ENCODE measurements at places on chromosomes 11 and 22.

DNA sequence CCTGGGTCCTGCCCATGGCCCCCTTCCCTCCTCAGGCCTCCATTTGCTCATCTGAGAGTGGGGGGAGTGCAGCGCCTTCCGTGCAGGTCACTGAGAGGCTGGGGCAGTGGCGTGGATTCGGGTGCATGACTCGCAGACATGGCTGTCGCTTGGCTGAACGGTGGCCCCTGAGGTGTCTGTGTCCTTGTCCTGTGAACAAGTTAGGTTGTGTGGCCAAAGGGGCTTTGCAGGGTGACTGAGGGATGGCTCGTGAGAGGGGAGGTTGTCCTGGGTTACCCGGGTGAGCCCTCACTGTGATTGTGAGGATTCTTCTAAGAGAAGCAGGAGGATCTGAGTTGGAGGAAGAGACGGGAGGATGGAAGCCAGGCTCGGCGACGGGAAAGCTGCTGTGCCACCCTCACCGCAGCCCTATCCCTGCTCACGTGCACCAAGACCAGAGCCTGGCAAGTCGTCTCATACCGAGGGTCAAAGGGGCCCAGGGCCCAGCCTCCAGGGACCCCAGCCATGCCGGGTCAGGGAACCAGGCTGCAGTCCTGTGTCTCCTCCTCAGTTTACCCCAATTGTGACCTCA lies 79.1 kb downstream of the KCNQ1 start:
- no peak for DNase-seq

DNA sequence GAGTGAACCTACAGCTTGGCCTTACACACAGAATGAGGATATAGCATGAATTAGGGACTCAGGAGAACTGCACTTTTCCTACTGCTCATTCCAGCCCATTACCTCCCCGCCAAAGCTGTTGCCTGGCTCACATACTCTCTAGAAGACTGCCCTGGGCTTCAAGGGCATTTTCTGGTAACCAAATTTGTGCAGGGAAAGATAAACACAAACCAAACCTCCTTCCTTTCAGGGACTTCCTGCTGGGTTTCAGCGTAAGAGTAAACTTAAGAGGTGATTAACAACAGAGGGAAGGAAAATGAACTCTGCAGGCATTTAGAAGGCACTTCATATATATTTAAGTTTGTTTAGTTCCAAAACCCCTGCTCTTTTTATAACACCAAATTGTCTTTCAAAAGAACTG lies 194.9 kb downstream of the SWAP70 start:
- DNase-seq = no peak

- DNase-seq = no peak
Measured at GRCh38 chr11:12205330-12205729, 94.9 kb downstream of the MICAL2 start.

DNA sequence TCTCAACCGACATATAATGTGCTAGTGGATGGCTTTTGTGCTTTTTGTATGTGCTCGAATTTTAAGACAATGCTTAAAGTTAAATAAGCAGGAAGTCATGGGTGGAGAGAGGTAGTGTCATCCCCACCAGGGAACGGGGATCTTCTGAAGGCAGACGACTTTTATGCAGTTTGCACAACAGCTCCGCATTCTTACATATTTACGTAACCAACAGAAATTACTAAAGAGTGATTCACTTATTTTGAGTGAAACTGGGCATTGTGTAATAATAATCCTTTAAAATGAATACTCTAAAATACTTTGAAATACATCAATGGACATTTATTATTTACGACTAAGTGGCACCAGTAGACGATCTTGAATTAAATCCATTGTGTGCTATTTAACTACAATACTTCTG lies 305.1 kb downstream of the CNTN5 start:
- DNase-seq = no peak

- DNase-seq = no peak
Measured at GRCh38 chr11:1568441-1568911, 3.6 kb downstream of the DUSP8 start.

- no peak for DNase-seq
Measured at GRCh38 chr22:38947321-38948140, 9.9 kb upstream of the APOBEC3A start.

DNA sequence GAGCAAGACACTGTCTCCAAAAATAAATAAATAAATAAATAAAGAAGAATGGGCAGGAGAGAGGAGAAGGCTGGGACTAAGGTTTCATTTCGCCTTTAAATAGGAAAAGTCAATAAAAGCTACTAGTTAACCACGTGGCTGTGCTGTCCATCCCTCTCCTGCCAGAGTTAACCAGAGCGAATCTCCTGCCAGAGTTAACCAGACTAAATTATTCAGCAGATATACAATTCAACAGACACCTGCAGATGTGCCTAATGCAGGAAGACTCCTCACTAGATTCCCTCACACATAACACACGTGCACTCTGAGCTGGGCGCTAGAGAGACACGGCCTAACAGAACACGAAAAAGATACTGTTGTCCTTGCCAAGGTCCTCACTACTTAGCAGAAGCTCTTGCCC lies 156.1 kb downstream of the IGLL1 start:
- DNase-seq = no peak

GRCh38 chr11:118939953-118940598 lies 14.3 kb upstream of the BCL9L start:
- DNase-seq = peak; percentile 40

GRCh38 chr22:38398609-38399461 lies 56.2 kb downstream of the KCNJ4 start:
- peak; percentile 82 for DNase-seq

DNA sequence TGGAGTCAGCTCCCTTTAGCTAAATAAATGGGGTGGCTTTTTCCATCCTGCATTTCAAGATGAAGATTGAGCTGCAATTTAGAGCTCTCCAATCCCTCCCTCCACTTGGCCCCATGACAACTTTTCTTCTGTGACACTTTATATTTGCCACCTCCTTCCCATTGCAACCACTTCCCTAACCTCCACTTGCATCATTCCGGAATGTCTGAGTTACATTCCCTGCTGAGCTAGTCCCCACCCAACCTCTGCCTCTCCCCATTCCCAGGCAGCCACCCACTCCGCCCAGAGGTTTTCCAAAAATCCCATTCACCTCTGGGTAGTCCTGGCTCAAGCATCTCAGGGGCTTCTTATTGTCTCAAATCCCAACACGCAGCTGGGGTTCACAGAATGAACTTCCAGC lies 24.7 kb downstream of the PC start:
- DNase-seq = no peak

DNA sequence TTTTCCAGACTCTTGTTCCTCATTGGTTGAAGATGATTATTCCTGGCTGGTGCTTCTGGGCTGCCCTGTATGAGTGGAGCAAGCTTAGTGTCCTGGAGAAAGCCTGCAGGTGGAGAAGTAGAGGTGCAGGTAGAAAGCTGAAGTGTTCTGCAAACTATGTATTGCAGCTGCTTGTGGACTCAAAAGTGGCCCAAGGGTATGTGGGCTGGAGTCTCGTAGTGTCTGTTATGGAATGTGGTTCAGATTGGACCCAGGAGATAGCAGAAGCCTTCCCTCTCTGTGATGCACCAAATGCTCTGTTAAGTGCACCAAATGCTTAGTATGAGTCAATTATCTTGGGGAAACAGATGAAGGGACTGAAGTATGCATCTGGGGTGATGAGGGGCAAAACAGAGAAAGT lies 122.8 kb upstream of the CCDC90B start:
- no peak for DNase-seq

- DNase-seq = no peak
Measured at GRCh38 chr11:116683982-116684381, 88.8 kb downstream of the BUD13 start.

DNA sequence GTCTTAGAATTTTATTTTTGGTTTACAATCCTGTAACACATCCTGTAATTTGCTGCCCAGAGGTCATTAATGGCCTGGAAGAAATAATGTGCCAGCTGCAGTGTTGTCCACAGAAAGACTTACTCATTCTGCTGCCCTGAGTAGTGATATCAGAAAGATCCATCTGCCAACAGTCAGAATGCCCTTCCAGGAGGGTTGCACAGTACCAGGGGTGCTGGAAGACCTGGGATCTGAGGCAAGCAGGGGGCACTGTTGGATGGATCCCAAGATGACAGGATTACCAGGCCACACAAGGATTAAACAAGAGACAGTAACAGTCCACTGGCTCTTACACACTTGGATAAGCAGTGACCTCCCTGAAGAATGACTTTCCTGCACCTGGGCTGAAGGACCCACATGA lies 93.8 kb upstream of the TOP3B start:
- no peak for DNase-seq

DNA sequence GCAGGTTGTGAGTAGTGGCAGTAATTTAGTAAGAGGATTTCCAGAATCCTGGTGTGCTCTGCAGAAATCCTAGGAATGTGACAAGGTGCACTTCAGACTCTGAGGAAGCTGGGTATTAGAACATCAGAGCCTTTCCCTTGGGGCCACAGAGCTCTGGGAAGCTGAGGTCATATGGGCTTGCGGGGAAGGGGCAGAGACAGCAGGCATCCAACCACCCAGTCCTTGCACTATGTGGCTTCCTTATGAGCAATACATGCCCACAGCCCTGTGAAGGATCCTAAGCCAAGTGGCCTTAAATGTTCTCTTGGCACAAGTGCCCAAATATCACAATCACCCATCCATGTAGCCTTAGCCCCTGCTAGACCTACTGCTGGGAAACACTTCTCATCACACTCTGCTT lies 46.2 kb downstream of the P4HA3 start:
- no peak for DNase-seq

GRCh38 chr11:74739546-74740270 lies 8.5 kb upstream of the CHRDL2 start:
- DNase-seq = no peak

DNA sequence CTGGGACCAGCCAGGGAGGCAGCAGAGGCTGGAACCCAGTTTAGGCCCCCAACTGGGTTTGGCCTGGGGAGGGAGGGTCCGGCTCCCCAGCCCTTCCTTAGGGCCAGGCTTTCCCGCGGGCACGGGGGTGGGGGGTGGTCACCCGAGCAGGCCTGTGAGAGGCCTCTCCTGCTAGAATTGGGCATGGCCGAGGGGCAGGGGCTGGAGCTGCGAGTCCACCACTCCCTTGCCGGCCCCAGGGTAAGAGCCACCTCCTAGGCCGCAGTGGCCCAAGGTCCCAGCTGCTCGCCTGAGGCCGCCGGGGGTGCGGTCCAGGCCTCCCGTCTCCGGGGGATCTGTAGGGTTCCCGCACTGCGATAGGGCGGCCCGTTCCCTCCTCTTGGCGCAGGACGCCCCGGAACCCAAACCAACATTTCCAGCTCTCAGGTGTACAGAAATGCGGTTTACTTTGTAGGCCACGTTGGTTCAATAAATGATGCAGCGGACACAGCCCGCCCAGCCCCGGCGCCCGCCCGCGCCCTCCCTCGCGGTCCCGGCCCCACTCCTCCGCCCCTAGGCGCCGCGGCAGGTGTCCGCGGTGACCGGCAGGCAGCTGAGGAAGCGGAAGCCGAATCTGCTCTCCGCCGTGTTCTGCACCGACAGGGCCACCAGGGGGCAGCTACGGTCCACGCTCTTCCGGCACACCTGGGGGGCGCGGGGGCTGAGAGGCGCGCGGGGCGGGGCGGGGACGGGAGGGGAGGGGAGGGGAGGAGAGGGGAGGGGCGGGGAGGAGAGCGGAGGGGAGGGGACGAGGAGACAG lies 5.9 kb downstream of the LMNTD2 start:
- no peak for DNase-seq

- no peak for DNase-seq
Measured at GRCh38 chr11:111541254-111542061, 938 bp downstream of the LAYN start.

DNA sequence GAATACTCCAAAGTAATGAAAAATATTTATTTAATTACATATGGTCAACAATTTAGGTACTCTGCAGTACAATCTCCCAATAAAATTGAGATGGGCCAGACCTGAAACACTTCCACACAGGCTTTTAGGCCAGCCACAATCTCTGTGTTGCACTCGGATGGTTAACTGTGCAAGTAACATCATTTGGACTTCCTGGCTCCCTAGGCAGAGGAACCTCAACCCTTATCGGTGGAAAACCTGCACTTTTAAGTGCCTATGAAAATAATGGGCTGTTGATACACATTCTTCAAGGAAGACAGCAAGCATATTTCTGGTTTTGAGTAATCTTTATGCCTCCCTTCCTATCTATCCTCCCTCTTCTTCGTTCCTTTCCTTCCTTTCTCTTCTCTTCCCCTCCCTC lies 343.1 kb downstream of the SOX6 start:
- no peak for DNase-seq

GRCh38 chr22:20968281-20968977 lies 1.4 kb downstream of the AIFM3 start:
- DNase-seq = no peak

- DNase-seq = no peak
Measured at GRCh38 chr11:75548595-75549272, 13.3 kb upstream of the SERPINH1 start.

- no peak for DNase-seq
Measured at GRCh38 chr11:1225386-1226225, 2.7 kb downstream of the MUC5B start.

DNA sequence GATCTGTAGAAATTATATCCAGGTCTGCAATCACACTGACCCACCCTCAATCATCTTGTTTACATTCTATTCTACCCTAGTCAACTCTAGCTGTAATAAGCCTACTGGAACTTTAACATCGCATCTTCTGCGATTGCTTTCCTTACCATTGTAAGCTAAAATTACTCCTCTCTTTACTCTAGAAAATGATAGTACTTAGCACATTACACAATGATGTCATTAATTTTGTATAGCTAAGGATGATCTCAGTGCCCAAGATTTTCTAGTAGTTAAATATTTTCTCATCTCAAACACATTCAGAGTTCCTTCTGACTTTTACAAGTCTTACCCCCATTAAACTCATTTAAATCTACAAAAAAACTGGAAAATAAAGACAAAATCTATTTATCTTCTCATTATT lies 39.6 kb upstream of the CTSC start:
- DNase-seq = no peak

Measured in amygdala (tissue), 56 donors.